Natural killer cell (primary cell): ENCODE measurements at places on chromosomes 6 and 20. TPM values are rescaled to one million over a fixed set of nuclear protein-coding genes. Genes with fewer than 3 reads are reported as not detected.
A peak's percentile ranks its signal among the peaks of the same experiment; 100 is the strongest.

Gene TFAP2D
- total RNA-seq, result not detected

GRCh38 chr6:124197148-124197547, 393.5 kb downstream of the NKAIN2 start:
- no peak overlapping the region for H3K4me3 ChIP-seq
- no peaks in the 10 kb centered on the region for H3K4me1 ChIP-seq
- no peak for DNase-seq
- H3K27ac ChIP-seq, result no peak overlapping the region

- H3K27ac ChIP-seq, result no peak overlapping the region
- DNase-seq, result no peak
- H3K27me3 ChIP-seq, result no peaks in the 10 kb centered on the region
- H3K4me1 ChIP-seq, result no peaks in the 10 kb centered on the region
- no peak overlapping the region for H3K4me3 ChIP-seq
- peaks cover 20% of the 10 kb centered on the region for H3K36me3 ChIP-seq
Measured at GRCh38 chr6:87661016-87661415, 41.0 kb downstream of the AKIRIN2 start.

DNA sequence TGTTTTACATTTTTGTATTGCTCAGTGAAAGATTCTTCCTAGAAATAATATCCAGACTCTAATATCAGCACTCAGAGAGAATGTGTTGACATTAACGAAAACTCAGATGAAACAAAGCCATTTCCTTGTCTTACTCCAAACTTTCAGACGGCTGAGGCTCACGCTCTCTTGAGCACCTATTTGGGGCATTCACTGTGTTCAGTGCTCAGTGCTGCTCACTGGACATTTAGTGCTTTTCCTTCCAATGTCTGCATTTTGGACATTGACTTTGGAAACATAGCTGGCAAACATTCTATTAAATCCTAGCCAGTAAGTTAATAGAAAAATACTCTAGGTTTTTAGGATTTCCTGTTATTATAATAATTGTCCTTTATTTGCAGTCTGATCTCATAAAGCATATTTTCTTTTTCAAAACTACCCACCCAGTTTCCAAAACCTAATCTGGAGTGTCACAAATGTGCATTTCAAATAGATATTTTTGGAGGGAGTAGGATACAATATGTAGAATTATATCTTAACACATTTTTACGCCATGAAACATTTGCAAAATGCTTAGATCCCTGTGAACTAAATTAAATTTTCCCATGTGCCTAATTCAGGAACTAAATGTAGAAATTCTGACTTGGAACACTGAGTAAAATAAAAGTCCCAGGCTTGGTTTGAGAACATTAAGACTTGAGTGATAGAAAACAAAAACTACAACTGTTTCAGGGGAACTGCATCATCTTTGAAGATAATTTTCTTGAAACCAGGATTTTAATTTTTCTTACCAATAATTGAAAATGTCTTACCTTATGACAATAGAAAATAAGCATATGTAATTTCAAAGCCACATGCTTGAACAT, 91.7 kb upstream of the B3GAT2 start:
- H3K27ac ChIP-seq, result no peak overlapping the region
- H3K36me3 ChIP-seq, result no peaks in the 10 kb centered on the region
- no peak for DNase-seq

DNA sequence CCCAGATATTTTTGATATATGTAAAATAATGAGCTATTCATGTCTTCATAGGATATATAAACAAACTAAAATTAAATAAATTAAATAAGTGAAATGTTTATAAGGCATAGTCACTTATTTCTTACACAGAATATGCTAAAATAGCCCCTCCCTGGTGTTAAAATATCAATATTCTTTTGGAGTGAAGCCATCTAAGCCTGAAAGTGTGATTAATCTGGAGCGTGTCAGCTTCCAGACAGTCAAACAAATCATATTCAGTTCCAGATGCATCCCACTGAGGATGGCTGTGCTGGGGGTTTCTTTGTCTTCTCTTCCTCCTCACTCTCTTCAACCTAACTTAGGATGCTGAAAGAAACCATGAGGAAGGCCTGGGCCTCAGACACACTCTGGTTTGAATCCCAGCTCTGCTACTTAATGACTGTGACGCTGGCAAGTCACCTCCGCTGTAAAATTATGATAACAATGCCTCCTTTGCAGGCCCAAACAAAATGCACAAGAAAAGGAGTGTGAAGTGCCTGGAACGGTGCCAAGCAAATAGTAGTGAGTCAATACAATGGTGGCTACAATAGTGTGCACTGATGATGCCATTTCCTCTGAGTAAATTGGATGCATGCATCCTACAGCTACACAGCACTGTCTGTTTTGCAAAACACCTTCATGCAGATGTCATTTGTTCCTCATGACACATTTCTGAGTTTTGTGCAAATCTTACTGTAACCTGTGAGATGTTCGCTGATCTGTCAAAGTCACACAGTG, 161.4 kb downstream of the FOXC1 start:
- peaks cover 21% of the 10 kb centered on the region for H3K4me1 ChIP-seq
- no peak overlapping the region for H3K27ac ChIP-seq
- DNase-seq, result peak; percentile 26
- no peaks in the 10 kb centered on the region for H3K36me3 ChIP-seq

Gene BTBD9
- total RNA-seq, result 54.3 TPM

- peak overlapping the region; percentile 78 for H3K4me3 ChIP-seq
- H3K27ac ChIP-seq, result no peak overlapping the region
- peaks cover 10% of the 10 kb centered on the region for H3K36me3 ChIP-seq
- H3K27me3 ChIP-seq, result no peaks in the 10 kb centered on the region
- peak; percentile 15 for DNase-seq
- peaks cover 9% of the 10 kb centered on the region for H3K4me1 ChIP-seq
Measured at GRCh38 chr20:6006603-6006949, 47.3 kb downstream of the LRRN4 start.

Gene OR2J3
- not detected for total RNA-seq

Gene OR2B6
- total RNA-seq, result not detected

DNA sequence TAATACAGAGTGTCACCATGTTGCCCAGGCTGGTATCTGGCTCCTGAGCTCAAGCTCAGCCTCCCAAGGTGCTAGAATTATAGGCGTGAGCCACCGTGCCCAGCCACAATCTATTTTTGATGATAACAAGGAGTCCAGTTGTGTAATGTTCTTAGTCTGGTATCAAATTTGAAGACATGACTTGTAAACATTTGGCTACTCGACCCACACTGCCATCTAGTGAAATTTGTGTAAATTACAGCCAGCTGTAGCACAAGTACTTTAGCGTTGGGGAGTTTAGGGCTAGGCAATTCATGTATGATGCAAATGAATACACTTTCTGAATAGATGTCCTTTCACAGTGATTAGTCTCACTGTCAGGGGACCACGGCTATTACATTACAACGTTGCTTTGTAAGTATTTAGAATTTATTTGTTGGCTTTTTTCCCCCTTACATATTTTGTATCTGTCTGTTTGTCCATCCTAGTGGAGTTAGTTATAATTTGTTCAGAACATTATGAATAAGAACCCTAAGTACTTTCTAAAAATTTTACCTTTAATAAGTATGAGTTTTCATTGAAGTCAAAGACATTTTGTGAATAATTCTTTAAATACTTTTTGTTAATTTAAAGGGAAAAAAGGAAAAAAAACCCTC, 139.7 kb downstream of the PRDM13 start:
- DNase-seq, result peak; percentile 18
- H3K4me3 ChIP-seq, result no peak overlapping the region
- H3K36me3 ChIP-seq, result no peaks in the 10 kb centered on the region
- H3K4me1 ChIP-seq, result no peaks in the 10 kb centered on the region

DNA sequence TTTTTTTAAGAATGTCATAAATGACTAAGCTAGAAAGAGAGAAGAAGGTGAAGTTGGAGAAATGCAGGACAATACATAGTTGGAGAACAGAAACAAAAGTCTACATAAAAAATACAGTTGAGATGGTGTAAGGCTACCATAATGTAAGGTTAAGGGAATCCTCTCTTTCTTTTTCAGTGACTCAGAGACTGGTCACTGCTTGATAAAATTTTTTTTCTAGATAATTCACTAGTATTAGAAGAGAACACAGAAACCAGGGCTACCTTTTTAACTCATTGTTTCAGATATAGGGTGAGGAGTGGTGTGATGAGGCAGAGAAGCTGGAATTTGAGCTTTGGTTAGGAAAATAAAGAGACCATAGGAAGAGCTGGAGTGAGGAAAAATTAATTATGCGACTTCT, 18.2 kb upstream of the EDN1 start:
- H3K4me1 ChIP-seq, result no peaks in the 10 kb centered on the region
- no peak for DNase-seq
- no peak overlapping the region for H3K27ac ChIP-seq
- no peaks in the 10 kb centered on the region for H3K36me3 ChIP-seq

DNA sequence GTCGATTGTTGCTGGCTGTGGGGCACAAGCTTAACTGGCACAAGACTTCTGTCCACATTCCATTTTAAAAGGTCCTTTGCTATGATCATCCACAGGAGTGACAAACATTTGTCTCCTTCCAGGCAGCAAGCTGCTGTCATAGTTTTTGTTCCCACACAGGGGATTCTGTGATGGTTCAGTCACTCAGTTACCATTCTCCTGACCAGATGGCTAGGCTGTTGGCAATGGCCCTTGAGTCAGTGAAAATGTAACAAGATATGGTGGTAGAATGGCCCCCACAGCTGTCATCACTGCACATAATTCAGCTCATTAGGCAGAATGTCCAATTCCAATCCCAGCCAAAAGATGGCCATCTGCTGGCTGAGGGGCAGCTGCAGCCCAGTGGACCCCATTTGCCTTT, 13.7 kb downstream of the BPIFA1 start:
- H3K4me3 ChIP-seq, result no peak overlapping the region
- H3K27me3 ChIP-seq, result no peaks in the 10 kb centered on the region
- no peaks in the 10 kb centered on the region for H3K4me1 ChIP-seq
- H3K27ac ChIP-seq, result no peak overlapping the region
- DNase-seq, result no peak

Gene IMPG1
- not detected for total RNA-seq

- H3K27me3 ChIP-seq, result no peaks in the 10 kb centered on the region
- no peak overlapping the region for H3K4me3 ChIP-seq
- peaks cover 34% of the 10 kb centered on the region for H3K4me1 ChIP-seq
- no peak for DNase-seq
- peaks cover under 1% of the 10 kb centered on the region for H3K36me3 ChIP-seq
- H3K27ac ChIP-seq, result no peak overlapping the region
Measured at GRCh38 chr6:31405996-31406395, 2.6 kb downstream of the MICA start.

Gene ELOVL2
- total RNA-seq, result not detected

DNA sequence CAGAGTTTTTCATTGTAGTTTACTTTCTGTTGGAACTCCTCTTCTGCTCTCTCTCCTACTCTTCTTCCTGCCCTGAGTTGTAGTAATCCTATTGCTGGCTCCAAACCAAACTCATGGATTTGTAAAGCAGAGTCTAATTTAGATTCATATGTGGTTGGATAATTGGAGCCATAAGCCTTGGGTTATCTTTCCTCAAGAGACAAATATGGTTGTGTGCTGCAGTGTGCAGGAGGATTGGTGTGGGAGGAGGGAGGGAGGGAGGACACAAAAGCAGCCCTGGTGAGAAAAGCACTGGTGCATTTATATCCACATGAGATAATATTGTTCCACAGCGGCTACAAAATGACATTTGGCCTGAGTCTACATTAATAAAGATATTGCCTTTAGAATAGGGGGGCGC, 4.2 kb downstream of the HLA-G start:
- H3K27ac ChIP-seq, result no peak overlapping the region
- H3K36me3 ChIP-seq, result no peaks in the 10 kb centered on the region
- H3K4me3 ChIP-seq, result no peak overlapping the region
- DNase-seq, result no peak
- peaks cover 14% of the 10 kb centered on the region for H3K4me1 ChIP-seq

DNA sequence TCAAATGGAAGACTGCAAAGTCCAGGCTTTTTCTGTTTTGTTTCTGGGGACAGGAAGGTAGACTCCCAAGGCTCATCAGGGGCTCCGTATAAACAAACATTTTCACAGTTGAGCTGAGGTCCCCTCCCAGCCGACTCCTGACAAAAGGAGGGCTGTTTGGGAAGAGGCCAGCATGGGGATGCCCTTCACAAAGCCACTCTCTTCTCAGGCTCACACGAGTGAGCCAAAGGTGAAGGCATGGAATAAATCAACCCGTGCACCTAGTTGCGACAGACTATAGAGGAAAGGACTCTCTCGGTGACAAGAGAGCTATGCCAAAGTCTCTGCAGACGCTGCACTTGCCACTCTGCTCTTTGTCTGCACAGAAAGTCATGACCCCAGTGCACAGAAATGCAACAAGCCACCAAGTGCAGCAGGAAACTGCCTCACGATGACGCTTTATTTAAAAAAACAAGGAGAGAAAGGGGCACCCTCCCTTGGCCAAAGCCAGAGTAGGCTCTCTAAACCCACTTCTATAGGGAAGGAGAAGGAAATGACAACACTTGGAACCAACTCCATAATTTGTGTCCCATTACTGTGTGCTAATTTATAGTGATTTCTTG, 21.0 kb downstream of the JAG1 start:
- no peak for DNase-seq
- H3K27me3 ChIP-seq, result no peaks in the 10 kb centered on the region
- H3K4me3 ChIP-seq, result no peak overlapping the region
- H3K4me1 ChIP-seq, result no peaks in the 10 kb centered on the region
- H3K27ac ChIP-seq, result no peak overlapping the region
- no peaks in the 10 kb centered on the region for H3K36me3 ChIP-seq

Gene C6orf15
- total RNA-seq, result not detected

DNA sequence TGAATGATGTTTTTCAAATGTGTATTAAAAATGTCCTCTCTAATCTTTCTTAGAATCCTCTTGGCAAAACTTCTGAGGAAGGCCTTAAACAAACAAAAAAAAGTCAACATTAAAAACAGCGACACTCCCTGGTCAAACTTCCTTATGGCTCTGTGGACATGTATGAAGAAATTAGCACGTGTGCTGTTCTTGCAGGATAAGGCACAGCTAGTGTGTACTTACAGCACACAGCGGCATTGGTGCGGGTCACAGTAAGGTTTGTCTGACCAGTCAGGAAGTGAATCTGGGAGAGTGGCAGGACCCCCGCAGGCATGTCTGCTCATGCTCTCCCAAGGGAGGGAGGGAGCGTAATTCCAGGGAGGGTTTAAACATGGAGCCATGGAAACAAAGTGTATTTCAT, 38.8 kb downstream of the SLC22A1 start:
- no peak overlapping the region for H3K4me3 ChIP-seq
- no peaks in the 10 kb centered on the region for H3K36me3 ChIP-seq
- H3K4me1 ChIP-seq, result no peaks in the 10 kb centered on the region
- no peaks in the 10 kb centered on the region for H3K27me3 ChIP-seq
- DNase-seq, result no peak
- H3K27ac ChIP-seq, result no peak overlapping the region

GRCh38 chr6:30260036-30260504, 46.9 kb upstream of the TRIM26 start:
- DNase-seq, result peak; percentile 18
- H3K36me3 ChIP-seq, result no peaks in the 10 kb centered on the region
- H3K4me1 ChIP-seq, result peaks cover 22% of the 10 kb centered on the region
- peak overlapping the region; percentile 78 for H3K4me3 ChIP-seq
- H3K27me3 ChIP-seq, result no peaks in the 10 kb centered on the region
- H3K27ac ChIP-seq, result peak overlapping the region; percentile 72
